ENCODE measurements at places on chromosomes 4 and X.
A peak's percentile ranks its signal among the peaks of the same experiment; 100 is the strongest.

DNA sequence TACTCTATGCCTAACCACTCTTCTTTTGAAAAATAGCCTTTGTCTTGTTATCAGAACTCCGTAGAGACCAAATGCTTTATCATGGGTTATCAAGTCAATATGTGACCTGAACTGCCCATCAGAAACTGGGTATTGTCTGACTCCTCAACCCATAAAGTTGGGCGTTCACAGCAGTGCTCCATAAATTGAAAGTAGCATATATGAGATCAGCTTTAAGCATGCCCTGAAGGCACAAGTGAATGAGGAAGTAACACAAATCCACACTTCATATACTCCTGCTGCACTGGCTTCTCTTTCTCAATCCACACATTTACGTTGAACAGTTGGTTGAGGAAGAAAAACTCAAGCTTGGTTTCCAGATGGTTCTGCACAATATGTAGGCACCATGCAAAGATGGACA, 1106.0 kb downstream of the STIM2 start:
- DNase-seq: no peak

DNA sequence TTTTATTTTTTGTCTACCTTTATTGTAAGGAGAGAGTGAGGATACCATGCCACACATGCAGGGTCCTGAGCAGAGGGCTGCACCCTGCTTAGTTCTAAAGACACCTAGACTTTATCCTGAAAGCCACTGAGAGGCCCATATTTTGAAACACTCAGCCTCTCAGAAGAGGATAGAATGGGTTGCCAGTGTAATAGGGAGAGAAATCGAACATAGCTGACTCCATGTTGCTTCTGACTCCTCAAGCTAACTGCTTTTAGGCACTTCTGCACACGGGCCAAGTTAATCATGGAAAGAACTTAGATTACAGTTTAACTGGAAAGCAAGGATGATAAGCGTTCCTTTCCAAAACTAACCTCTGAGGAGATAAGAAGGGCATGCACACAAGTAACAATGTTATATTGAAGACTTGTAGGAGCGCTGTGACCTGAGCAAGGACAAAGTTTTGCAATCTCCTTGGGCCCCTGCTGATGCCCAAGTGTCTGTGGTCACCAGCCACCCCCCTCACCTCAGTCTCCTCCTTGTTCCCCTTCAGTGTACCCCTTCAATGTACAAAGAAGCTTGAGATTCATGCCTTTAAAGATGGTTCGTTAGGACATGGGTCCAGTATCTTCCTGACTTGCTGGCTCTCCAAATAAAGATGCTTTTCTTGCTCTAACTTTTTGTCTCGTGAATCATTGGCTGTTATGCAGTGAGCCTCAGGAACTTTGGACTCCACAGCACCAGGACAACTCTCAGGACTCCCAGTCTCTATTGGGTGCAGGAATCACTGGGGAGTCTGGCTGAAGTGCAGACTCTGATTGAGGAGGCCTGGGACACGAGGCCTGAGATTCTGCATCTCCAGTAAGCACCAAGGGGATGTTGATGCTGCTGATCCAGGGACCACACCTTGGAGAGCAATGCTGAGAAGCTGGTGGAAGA, 25.4 kb upstream of the CD99 start:
- DNase-seq: no peak

DNA sequence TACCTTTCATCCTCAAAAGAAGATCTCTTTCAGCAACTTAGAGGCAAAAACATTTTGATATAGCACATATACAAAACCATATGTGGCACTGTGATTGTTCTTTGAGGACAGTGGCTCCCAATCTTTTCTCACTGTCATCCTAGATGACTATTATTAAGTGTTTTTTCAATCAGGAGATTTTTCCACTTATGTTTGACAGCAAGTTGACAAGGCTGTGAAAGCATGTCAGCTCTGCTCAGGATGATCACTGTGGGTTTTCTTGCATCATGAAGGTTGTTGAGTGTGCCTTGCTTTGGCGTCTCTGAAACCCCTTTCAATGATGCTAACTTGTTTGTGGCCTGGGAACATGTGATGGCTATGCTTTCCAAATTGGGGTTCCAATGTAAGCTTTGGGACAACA, 20.2 kb upstream of the NSUN7 start:
- DNase-seq: no peak

DNA sequence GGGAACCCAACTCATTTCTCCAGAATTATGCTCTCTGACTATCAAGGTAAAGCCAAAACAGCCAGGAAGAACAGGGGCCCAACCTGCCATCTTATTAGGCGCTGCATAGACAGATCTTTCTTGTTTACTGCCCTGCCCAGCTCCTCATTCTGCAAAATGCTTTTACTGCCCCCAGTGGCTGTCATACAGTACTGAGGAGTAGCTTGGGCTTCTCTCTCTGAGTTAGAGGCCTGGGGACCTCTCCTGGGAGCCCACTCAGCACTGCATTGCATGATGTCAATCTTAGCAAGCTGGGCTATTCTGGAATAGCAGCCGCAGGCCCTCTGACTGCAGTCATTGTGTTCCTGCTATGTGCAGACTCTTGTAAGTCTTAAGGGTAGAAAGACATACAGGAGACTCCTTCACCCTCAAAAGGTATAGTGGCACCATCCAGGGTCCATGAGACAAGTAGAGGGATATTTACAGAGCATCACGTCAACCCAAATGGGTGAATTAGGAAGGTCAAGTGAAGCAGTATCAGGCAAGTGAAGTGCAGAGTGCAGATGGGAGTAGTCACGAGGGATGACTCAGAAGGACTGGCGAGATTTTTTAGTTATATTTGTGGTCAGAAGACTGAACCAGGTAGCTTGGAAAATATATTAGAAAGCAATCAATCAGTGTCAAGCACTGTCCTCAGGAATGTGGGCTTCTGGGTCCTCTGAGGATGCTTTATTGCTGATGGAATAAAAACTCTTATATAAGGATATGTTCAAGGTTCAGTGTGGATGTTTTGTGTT, 294.1 kb upstream of the SFRP2 start:
- DNase-seq: no peak

DNA sequence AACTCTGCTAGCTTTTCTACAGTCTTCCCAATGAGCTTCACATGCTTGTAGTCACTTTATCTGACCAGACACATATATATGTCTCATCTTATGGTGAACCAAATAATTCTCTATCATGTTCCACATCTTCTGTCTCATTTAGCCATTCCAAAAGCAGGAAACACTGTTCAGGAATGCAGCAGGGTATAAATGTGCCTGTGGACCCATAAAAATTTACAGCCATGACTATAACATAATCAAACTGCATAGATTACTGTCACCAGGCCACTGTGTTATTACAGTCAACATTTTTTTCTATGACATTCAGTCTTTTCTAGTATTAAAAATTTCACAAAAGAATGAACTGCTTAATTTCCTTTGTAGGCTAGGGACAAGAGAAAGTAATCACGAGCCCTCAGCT, 170.0 kb upstream of the NPY2R start:
- no peak for DNase-seq

- DNase-seq: no peak
Observed at GRCh38 chr4:6147441-6147840, 52.9 kb downstream of the JAKMIP1 start.

GRCh38 chr4:121209171-121209570, 45.0 kb upstream of the TNIP3 start:
- no peak for DNase-seq

DNA sequence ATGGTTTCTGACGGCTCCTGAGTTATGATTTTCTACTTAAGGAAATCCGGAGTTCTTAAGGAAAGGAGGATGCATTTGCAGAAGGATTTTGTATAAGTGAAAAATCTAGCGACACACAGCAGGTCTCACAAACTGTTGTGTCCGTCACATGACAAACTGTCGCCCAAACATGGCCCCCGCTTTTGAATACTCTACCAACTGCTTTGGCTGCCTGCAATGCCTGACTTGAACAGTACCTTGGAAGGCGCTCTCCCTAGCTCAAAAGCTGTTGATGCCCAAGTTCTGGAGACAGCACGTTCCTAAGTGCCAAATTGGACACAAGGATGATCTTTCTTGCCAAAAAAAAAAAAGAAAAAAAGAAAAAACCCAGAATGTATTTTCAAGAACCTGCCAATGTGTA, 103.2 kb downstream of the ENPP6 start:
- no peak for DNase-seq

DNA sequence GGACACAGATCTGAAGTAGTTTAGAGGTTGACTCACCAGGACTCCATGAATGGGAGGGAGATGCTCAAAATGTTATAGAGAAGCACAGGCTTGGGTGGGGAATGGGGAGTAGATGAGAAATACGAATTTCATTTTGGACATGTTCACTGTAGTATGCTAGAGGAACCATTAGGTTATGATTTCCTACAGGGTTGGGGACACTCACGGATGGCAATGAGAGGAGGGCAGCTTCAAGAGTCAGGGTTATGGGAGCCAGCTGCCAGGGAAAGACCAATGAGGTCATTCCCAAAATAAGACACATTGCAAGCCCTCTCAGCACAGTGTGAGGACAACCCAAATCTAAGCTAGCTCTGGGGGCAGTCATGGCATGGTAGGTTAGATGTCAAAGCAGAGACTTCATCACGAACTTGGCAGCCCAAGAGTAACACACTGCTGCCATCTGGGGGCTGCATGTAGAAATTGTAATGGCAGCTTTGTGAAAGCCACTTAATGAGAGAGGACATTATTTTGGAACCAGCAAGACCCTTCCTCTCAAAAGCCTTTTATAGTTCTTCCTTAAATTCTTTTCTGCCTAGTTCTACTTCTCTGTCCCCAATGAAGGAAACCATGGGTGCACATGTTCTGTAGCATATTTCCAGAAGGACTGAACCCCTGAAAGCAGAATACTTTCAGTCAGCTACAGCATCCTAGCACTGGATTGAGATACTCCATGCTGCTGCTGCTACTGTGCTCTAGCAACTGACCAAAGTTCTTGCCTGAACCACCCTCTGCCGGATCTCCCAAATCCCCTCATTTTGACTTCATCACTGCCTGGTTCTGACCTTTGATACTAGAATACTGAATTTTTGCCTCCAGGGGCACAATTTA, 16.2 kb upstream of the ZCCHC12 start:
- DNase-seq: peak; percentile 8

DNA sequence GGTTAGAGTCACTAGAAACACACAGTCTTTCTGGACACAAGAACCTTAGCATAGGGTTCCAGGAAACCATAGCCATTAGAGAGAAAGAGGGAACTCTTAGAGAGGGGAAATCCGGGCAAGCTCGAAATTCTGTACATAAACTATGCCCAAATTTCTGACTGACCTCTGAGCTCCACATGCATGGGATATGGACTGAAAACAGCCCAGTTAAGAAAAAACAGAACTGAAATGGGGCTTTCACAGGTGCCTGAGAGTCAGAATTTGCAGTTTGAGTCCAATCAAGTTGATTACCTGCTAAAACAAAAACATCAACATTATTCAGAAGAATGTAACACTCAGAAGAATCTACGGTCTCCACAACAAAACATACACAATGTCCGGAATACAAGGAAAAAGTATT, 13.1 kb downstream of the DCHS2 start:
- DNase-seq: no peak

GRCh38 chr4:6372649-6373525, 99.5 kb downstream of the PPP2R2C start:
- no peak for DNase-seq

DNA sequence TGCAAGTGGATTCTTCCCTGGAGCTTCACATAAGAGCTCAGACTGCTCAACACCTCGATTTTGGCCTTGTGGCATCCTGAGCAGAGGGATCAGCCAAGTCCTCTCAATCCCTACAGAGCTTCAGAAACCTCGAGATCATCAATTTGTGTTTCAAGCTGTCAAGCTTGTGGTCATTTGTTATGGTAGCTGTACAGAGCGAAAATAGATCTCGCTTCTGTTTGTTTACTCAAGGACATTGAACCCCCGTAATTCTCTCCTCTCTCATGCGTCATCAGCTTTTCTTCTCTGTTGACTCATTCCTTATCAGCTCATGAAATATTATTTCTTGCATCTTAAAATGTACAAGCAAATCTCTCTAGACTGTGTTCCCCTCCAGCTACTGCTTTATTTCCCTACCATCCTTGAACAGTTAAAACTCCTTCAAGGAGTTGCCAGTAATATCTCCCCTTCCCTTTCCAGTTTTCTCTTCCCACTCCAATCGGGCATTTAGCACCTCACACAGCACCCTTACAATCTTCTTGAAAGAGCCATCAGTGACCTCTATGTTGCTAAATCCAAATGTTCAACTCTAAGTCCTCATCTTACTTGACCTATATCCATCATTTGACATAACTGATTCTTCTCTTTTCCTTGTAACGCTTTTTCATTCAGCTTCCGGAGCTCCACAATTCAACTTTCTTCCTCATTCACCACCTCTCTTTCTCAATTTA, 106.2 kb upstream of the FAT1 start:
- no peak for DNase-seq

GRCh38 chrX:75303795-75304194, 29.9 kb downstream of the UPRT start:
- no peak for DNase-seq

GRCh38 chr4:153832720-153833287, 43.9 kb upstream of the SFRP2 start:
- DNase-seq: no peak

DNA sequence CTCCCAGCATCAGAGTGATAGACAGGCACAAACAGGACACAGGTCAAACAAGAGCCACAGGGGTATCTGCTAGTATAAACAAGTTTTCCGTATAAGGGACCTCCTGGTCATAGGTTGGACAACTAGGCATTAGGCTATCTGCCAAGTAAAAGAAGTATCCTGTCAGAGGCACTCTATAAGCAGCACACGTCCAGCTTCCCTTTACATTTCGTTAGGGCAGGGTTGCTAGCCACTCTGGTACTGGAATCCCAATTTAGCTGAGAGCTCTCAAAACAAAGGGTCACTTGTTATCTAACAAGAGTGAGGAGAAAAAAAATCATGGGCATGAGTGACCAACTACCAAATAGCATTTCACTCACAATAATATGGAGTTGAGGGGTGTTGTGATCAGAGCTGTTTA, 780.7 kb upstream of the DIAPH2 start:
- DNase-seq: no peak

- no peak for DNase-seq
Observed at GRCh38 chr4:76803522-76803921, 94.4 kb downstream of the SOWAHB start.

DNA sequence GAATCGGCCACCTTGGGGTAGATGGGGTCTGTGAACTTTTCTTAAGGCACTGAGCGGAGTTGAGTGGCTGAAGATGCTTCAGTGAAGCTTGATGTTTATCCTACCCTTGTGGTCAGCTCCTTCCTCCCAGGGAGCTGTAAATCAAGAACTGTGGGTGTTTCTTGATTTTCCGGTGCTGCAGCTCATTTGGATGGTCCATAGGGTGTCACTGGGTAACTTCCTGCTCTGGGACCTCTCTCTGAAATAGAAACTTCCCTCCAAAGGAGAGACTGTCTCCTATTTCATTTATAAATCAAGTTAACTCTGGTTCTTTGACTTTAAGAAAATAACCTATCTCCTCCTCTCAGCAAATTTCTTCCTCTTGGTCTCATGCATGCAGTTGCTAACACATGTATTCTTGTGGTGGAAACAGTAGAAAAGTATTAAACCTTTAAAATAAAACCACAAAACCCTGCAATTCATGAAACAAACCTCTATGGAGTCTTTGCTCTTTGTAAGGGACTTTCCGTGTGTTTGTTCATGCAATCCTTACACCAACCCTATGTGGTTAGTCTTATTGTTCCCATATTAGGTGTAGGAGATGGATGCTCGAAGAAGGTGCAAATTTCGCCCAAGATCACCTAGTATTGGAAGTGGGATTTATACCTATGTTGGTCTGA, 110.3 kb downstream of the SHROOM3 start:
- peak; percentile 85 for DNase-seq

- no peak for DNase-seq
Observed at GRCh38 chrX:135003876-135004623, 13.3 kb downstream of the SMIM10 start.

Data from KG1 (cell line).